ENCODE measurements at places on chromosomes 2 and 18.

DNA sequence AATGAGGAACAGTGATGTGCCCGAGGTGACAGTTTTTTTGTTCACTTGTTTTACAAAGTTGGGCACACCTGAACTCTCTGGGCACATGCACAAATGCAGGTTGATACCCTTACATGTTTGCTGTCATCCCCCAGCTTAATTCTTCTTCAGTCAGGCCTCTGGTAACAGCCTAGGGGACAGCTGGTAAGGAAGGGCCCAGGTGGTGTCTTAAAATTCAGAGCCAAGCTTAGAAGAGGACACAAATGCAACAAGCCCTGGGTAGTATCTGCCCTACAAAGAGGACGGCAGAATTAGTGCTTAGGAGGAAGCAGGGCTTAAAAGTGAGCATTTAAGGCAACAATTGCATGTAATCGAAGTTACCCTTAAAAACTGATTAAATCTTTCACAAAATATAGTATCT is 171.9 kb upstream of the ACAA2 start:
- DNase-seq = no peak

GRCh38 chr2:10179422-10179821 is 56.9 kb downstream of the RRM2 start:
- no peak for DNase-seq

DNA sequence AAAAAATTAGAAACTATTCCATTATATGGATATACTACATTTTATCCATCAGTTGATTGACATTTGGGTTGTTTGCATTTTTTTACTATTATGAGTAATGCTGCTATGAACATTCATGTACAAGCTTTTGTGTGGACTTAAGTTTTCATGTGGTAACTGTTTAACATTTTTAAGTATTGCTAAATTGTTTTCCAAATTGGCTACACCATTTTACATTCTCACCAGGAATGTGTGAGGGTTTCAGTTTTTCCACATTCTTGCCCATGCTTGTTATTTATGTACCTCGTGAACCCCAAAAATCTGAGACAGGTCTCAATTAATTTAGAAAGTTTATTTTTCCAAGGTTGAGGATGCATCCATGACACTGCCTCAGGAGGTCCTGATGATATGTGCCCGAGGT is 3.1 kb upstream of the TXNL4A start:
- no peak for DNase-seq

- DNase-seq = no peak
Measured at GRCh38 chr2:189933911-189934399, 128.6 kb downstream of the MSTN start.

DNA sequence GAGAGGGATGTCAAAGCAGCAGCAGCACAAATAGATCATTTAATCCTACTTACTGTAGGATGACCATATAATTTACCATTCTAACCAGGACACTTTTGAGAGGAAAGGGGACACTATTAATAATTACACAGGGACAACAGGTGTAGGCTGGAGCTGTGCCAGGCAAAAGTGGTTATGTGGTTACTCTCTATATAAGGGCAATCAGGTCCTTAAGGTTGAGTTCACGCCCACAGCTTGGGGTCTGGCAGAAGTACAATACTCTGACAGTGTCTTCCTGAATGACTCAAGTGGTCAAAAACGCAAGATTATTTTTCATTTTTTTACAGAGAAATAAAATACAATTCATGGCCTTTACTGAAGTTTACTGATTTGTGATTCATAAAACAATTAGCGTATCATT is 2.8 kb downstream of the PREPL start:
- no peak for DNase-seq

GRCh38 chr2:19937004-19937403 is 35.2 kb upstream of the TTC32 start:
- no peak for DNase-seq

GRCh38 chr2:178404368-178404767 is 46.6 kb downstream of the PRKRA start:
- no peak for DNase-seq

GRCh38 chr2:1497122-1497611 is 83.9 kb downstream of the TPO start:
- no peak for DNase-seq

DNA sequence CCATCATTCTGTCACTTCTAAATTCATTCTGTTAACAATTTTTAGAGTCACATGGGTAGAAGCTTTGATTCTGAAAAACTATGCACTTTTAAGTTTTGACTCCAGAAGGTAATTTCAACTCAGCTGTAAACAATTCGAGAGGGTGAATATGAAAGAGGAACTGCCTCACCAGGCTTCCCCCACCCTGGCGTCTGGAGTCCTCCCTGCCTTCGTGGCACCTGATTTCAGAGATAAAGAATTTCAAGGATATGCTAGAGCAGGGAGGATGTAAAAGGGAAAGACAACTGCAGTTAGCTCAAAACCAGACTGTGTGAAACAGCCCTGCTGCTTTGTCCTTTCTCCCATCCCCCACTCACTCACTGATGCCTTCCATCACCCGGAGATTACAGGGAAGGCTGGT is 40.7 kb downstream of the ONECUT2 start:
- DNase-seq = no peak

DNA sequence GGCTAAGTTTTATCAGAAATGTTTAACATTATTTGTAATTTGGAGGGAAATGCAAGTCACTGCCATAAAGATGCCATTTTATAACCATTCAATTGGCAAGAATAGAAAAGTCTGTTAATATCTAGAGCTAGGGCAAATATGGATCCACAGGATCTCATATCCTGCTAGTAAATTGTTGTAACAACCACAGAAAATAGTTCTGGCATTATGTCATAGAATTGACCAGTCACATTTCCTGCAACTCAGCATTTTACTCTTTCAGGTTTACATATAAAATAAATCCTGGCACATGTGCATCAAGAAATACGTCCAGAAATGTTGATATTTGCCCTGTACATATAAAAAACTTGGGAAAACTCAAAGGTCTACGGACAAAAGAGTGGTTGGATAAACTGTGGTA is 32.9 kb downstream of the OSBPL6 start:
- no peak for DNase-seq

DNA sequence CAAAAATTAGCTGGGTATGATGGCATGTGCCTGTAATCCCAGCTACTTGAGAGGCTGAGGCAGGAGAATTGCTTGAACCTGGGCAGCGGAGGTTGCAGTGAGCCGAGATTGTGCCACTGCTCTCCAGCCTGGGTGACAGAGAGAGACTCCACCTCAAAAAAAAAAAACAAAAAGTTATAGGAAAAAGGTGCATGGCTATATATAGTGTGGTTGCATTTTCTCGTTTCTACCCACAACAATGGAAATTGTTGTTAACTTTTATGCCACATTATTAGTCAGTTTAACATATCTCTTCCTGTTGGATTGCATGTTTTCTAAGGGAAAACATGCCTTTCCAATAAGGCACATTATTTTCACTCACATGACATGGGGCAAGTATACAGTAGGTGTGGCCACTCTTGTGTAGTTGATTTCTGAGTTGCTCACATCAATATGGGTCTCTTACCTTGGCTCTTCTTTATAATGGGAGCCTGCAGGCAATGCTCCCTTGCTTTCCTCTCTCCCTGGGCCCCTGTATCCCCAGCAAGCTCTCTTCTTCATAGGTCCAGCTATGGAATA is 610.0 kb downstream of the RNF144A start:
- DNase-seq = no peak

DNA sequence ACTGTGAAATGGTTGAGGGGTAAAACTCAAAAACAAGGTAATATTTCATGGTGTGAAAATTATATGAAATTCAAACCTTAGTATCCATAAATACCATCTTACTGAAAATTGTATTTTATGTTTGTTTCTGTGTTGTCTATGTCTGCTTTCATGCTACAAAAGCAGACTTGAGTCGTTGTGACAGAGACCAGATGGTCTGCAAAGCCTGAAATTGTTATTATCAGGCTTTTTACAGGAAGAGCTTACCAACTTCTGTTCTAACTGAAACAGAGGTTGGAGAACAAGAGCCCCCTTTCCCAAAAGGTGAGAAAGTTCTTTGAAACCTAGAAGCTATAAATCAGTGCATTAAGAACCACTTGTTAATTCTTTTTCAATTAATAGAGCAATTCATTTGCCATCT is 110.0 kb downstream of the COL4A4 start:
- DNase-seq = no peak

DNA sequence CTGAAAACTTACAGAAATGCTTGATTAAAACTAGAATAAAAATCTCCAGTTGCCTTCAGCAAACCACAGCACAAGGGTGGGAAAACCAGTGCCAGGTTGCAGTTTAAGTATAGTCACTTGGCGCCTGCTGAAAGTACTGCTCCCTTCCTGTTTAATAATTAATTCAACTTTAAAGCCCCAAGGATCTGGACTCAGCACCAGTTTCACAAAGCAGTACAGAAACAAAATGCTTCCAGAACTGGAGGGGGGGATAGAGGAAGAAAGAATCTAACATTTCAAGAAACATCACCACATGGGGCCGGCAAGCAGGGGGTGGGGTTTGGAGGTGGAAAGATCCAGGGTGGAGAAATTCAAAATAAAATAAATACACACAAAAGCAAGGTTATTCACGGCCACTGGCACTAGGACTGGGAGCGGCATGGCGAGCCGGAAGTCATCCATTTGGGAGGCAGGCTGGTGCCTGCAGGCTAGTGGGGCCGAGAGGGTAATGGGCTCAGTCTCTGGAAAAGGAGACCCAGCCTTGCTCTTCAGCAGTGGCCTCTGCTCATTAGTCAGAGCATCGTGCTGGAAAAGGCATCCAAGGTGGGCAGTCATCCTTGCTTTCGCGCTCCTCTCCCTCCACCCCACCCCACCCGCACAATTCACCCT is 85.8 kb downstream of the POU3F3 start:
- no peak for DNase-seq

DNA sequence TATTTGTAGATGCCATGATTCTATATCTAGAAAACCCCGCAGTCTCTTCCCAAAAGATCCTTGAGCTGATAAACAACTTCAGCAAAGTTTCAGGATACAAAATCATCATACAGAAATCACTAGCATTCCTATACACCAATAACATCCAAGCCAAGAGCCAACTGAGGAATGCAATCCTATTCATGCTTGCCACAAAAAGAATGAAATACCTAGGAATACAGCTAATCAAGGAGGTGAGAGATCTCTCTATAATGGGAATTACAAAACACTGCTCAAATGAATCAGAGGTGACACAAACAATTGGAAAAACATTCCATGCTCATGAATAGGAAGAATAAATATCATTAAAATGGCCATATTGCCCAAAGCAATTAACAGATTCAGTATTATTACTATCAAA is 551.4 kb upstream of the SLC39A10 start:
- no peak for DNase-seq

DNA sequence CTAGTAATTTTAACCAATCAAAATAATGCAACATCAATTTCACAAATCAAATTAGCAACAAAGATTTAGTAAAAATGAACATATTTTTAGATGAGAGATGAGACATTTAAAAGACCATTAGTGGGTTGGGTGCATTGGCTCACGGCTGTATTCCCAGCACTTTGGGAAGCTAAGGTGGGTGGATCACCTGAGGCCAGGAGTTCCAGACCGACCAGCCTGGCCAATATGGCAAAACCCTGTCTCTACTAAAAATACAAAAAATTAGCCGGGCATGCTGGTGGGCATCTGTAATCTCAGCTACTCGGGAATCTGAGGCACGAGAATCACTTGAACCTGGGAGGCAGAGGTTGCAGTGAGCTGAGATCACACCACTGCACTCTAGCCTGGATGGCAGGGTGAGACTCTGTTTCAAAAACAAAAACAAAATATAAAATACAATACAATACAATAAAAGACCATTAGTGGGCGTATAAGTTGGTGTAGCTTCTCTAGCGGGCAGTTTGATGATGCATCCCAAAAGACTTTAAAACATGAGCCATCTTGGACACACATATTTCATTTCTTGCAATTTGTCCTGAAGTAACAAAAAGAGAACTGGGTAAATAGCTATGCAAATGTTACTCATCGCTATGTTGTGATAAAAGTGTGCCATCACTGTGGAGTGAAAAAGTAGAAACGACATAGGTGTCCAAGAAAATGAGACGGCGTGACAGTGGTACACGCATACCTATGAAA is 101.8 kb downstream of the COL6A3 start:
- no peak for DNase-seq

DNA sequence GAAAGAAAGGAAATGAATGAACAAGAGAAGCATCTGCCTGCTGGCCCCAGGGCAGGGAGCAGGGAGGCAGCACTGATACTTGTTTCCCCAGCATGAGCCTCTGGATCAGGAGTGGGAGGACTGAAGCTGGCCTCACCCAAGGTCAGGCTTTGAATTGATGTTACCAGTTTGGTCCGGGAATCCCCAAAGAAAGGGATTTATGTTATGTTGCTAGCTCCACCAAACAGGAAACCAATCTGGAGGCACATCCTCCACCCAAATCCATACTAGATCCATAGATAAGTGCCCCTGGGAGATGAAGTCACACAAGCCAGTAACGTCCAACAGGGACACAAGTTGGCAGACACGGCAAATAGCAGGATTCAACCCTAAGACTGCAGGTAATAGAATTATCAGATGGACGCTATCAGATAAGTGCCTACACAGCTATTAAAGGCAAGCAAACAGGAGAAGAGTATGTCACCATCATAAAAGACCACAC is 85.9 kb downstream of the MTCL1 start:
- DNase-seq = no peak

DNA sequence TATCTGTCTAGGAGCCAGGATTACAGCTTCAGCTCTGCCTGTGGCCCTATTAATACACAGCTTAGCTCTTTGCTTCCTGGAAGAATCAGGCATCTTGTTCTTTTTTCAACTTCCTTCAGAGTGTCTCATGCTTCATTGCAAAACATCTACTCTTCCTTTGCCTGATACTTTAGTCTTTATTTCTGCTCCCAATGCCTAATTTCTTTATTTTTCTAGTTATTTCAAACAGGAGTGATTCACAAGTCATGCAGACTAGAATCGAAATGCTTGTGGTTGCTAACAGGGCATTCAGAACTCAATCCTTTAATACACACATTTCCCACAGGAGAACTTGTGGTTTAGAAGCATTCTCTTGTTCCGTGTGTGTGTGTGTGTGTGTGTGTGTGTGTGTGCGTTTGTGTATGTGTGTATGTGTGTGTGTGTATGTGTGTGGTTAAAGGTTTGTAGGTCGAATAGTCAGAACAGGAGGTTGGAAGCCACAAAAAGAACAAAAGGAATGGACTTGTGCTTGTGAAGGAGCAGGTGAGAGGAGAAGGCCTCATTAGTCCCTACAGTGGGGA is 28.3 kb upstream of the INSIG2 start:
- no peak for DNase-seq

GRCh38 chr18:38397094-38397493 is 831.5 kb upstream of the CELF4 start:
- DNase-seq = no peak

All from mesothelial cell of epicardium (in vitro differentiated cells).